ENCODE measurements at places on chromosomes 7 and 10. TPM values are rescaled to one million over a fixed set of nuclear protein-coding genes. Genes with fewer than 3 reads are reported as not detected.

- no peak for DNase-seq
Measured at GRCh38 chr7:135236727-135237126, 3.1 kb downstream of the STRA8 start.

DNA sequence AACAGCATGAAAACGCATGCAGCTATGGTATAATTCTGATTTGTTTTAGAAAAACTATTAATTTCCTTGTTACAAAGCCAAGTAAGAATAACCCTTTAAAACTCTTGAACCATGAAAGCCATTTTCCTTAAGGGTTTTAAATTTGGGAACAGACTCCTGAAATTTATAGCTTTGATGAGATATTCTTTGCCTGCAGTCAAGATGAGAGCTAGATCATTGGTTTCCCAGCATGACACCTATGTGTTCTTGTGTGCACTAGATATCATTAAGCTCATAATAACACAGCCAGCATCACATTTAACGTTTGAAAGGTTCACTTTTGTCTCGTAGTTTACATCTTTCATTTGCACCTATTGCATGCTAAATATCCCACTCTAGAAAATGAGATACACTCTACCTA, 202.2 kb downstream of the PHF14 start:
- no peak for DNase-seq

DNA sequence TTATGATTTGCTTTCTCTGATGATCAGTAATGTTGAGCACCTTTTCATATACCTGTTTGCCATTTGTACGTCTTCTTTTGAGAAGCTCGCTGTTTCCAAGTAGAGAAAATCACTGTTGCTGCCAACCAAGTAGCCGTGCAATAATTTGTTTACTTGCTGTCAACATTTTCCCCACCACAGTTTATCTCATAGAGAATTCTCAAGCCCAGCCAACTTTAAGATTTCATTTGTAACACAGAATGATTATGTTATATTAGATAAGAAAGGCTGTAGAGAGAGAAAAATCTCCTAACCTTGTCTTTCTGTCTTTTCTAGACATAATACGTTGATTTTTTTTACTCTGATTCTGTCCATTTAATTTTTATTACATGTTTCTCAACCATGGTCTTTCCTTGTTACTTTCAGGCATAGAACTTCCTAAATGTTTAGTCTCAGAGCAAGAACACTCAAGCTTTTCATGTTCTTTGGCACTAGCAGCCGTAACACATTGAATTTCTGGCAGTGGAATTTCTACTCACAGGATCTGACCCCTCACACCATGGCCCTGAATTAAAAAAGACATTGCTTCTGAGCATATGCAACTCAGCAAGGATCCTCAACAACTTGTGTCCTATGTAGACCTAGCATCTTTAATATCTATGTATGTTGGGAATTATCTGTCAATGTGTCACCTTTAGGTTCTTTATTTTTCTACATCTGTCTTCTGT, 23.1 kb downstream of the RPA3 start:
- DNase-seq = peak; percentile 71

DNA sequence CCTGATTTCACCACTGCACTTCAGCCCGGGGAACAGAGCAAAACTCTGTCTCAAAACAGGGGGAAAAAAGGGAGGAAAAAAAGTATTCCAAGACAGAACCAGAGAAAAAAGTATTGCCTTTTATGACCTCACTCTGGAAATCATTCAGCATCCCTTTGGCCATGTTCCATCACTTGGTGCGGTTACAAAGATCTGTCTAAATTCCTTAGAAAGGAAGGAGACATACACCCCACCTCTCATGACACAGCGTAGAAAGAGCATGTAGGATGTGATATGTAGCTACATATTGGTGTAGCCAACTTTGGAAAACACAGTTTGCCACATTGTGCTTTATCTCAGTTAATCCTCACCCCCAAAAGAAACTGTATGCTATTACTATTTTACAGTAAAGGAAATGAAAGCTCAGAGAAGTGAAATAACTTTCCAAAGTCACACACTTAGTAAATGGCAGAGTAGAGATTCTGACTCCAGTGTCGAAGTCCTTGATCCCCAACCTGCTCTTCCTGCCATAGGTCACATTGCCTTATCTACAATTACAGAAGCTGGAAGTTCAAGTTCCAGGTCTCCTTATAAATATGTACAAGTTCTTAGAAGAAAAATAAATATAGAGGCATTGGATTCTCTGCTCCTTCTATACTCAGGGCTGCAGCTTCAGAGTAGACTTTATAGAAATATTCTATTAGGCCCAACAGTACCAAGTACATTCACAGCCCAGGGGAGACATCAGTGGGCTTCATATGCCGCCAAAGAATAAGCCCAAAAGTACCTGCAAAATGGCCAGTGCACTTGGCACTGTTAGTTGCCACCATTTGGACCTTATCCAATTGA, 91.6 kb upstream of the KMT2E start:
- no peak for DNase-seq

The ACTL6B gene
- total RNA-seq = not detected

The COL17A1 gene
- total RNA-seq = 130 TPM

The LIPF gene
- total RNA-seq = not detected
